ENCODE measurements at places on chromosomes 6 and 20.

- DNase-seq = no peak
These were observed 268.4 kb downstream of the SMOC2 start for GRCh38 chr6:168709390-168709789.

DNA sequence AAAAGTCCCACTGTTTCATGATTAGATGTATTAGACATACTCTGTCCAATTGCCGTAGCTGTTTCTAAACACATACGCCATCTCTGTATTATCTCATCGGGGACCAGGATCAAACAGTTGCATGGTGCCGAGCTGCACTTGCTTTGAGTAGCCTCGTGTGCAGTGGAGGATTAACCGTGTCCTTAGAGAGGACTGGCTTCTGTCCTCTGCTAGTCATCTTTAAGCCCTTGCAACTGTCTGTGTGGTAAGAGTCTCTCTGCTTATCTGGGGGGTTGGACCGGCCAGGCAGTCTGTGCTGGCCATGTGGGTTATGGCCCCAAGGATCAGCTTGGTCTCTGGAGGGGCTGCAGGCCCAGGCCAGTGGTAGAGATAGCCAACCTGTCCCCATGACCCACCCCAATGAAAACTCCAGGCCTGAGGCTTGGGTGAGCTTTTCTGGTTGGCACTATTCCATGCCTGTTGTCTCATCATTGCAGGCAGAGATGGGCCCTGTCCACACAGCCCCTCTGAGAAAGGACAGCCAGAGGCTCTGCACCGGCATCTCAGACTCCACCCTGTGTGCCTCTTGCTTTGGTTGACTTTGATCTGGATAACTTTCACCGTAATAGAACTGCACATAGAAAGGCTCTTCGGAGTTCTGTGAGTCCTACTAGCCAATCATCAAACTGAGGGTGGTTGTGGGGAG, 137.3 kb upstream of the SNX9 start:
- DNase-seq = no peak

DNA sequence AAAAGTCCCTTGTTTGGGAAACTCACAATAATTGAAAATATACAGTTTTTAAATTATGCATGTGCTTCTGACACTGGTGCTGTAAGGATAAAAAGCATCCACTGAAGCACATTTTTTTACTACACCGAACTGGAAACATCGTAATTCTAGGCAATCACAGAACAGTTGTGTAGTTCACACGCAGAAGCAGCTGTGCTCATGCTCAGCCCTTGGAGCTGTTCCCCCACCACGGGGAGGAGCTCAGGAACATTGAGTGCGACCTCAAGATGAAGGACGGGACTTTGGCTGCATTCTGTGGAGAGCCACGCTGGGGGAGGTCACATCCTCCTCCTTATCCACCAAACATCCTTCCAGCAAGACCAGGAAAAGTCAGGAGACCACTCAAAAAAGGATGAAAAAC, 466.3 kb upstream of the CDH4 start:
- DNase-seq = no peak

GRCh38 chr6:168533414-168533813, 92.4 kb downstream of the SMOC2 start:
- DNase-seq = no peak

DNA sequence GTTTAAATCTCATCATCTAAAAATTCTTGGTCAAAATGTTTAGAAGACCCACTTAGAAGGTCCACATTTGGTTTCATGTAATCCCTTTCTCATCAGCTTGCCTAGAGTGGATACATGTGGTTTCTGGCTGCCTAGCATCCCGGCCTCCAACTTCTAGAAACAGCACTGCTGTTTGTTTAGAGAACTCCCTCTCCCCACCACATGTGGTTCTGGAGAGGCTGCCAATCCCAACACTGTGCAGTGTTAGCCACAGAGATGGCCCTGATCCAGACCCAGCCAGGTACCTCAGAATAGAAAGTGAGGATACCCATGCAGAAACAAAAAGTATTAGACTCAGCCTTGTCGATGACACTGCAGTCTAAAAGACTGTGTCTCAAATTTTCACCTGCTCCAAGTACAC, 241.8 kb downstream of the BCKDHB start:
- DNase-seq = no peak

GRCh38 chr6:37704923-37705238, 7.2 kb upstream of the MDGA1 start:
- DNase-seq = no peak

- DNase-seq = no peak
These were observed 788.5 kb downstream of the C6orf118 start for GRCh38 chr6:164520916-164521315.

DNA sequence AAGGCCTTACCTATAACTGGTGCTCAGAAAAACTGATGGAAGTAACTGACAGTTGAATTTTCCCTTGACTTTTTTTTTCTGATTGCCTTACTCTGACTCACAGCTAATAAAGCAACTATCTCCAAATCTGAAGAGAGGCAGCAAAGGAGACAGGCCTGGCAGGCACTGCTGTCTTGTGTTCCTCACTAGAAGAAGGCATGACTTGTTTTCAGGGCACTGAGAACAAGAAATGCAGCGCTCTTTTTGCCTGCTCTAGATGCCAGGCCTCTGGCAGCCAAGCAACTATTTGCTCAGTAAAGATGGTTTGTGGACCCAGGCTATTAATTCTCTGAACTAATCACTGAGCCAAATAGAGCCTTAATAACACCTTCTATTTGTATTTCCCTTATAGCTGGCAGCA, 155.1 kb downstream of the PRDM13 start:
- DNase-seq = no peak

DNA sequence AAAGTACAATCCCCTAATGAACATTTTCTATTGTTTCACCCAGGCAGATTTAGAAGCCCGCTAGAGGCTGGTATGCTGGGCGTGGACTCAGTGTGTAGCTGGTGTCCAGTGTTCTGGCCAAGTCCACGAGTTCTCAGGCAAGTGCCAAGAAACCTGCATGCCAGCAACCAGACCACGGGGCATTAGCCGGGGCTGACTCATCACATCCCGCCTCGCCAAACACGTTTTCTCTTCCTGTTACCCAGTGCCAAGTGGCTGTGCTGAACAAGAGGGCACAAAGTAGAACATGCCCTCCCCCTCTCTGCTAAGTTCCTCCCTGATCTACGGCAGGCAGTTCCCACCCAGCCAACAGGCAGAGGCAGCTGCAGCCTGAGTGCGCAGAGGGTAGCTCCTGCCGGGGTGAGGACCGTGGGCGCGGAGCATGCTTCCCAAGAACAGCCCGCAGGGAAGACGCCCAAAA, 29.6 kb downstream of the RAMACL start:
- DNase-seq = no peak

DNA sequence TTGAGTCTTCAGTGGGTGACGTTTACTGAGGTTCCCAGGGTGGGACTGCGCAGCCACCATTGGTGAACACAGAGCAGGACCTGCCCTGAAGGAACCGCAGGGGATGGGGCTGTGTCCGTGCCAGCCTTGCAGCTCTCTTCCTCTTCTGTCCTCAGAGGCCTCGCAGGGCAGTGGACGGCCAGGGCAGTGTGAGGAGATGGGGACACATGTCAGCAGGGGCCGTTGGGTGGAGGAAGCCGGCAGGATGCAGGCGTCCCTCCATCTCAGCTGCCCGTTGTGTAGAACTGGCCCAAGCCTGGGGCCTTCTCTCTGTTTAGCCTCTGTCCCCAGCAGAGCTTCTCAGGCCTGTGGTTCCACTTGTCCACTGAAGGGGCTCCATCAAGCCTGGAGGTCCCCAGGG, 53.6 kb upstream of the SMOC2 start:
- DNase-seq = no peak

DNA sequence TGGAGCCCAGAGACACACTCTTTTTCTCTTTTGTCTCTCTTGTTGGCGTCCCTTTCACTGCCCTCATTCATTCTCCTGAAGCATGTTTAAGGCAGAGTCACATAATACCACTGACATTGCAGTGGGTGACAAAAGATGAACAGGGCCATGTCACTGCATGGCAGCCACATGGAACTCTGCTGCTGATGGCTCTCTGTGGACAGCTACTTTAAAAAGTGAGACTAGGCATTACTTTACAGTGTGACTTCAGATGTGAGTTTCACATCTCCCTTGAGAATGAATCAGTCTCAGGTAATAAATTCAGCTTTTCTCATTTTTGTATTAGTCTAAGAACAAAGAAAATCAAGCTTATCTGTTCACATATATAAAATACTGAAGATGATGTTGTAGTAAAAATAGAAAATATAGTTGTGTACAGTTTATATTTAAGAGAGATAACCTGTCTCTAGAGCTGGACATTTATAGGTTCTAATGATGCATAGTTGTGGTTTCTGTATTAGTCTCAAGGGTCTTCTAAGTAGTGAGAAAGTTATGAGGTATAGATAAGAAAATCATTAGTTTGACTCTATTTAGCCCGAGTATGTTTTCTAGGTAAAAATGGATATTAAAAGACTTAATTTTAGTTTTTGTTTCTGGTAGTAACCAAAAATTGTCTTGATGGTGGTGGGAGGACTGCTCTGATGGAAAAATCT, 6.1 kb downstream of the MRS2 start:
- no peak for DNase-seq

DNA sequence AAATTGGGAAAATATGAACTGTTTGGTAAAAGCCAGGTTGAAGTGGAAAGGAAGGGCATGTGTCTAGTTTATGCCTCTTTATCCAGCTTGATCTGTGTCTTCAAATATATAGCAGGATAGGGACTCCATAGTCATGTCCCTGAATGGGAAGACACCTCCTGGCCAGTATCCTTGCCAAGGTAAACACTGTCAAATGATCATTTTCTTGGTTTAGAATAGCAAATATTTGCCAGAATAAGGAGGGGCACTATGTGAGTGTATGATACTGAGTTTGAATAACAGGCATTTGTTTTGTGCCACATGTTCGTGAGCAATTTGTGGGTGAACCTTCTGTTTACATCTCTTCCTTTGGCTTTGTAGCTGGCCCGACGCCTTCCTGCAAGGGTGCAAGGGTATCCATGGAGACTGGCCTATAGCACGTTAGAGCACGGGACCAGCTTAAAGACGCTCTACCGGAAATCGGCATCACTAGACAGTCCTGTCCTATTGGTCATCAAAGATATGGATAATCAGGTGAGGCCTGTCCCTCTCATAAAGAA, 34.2 kb upstream of the HINT3 start:
- no peak for DNase-seq

- no peak for DNase-seq
These were observed 26.9 kb upstream of the CBLN4 start for GRCh38 chr20:56032251-56032650.

DNA sequence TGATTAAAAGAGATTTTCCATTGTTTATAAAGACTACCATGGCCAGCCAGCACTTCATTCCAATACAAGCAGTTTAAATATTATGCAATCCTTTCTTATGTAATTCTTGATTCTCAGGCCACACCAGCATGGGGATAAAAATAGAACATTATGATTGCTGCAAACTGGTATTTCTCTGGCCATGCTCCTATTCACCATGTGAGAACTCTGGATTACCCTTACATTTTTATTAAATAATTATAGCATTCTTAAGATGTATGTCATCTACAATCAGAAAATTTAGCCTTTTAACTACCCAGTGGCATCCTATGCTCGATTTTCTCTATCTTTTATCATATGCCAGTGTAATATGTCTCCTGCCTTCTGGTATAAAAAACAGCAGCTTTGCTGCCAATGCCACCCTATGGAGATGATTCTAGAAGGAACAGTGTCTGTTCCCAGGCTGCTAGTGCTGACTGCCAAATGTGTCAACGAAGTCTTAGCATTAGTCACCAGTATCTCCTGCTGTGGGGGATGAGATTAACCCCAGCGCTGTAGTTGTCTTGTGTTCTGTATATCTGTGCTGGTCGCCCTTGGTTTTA, 501.4 kb downstream of the BCKDHB start:
- DNase-seq = no peak

- no peak for DNase-seq
These were observed 759.7 kb downstream of the HDGFL1 start for GRCh38 chr6:23329086-23329485.

GRCh38 chr20:41234041-41234440, 83.5 kb downstream of the ZHX3 start:
- DNase-seq = no peak

- no peak for DNase-seq
These were observed 236.0 kb upstream of the SGK1 start for GRCh38 chr6:134553936-134554335.

GRCh38 chr6:138544501-138544900, 45.2 kb upstream of the NHSL1 start:
- DNase-seq = no peak

GRCh38 chr20:47216819-47217410, 139.6 kb downstream of the ZMYND8 start:
- no peak for DNase-seq

- DNase-seq = no peak
These were observed 128.7 kb upstream of the MLIP start for GRCh38 chr6:53982366-53983050.

DNA sequence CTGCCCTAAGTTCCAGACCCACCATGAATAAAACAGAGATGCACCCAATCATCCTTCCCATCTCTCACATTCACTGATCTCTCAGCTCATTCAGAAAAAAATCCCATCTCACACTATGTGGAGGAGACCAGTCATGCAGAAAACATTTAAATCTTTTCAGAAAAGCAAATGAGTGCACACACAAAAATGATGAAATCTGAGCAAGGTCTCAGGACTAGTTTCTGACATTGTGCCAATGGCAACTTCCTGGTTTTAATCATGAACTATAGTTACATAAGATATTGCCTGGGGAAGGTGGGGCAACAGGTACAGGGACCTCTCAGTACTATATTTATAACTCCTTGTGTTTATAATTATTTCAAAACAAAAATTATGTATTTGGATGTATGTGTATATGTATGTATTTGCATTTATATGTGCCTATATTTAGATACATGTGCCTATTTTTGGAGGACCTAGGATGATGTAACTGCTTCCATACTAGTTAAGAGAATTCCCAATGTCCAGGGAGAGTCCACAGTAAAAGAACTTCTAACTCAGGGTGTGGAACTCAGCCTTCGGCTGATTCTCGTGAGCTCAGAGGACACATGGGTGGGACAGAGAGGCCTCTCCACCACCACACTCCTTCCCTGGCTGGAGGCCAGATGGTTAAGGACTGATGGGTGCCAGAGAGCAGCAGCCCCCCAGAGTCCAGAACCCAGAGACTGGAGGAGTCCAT, 71.7 kb upstream of the MAP3K4 start:
- no peak for DNase-seq

DNA sequence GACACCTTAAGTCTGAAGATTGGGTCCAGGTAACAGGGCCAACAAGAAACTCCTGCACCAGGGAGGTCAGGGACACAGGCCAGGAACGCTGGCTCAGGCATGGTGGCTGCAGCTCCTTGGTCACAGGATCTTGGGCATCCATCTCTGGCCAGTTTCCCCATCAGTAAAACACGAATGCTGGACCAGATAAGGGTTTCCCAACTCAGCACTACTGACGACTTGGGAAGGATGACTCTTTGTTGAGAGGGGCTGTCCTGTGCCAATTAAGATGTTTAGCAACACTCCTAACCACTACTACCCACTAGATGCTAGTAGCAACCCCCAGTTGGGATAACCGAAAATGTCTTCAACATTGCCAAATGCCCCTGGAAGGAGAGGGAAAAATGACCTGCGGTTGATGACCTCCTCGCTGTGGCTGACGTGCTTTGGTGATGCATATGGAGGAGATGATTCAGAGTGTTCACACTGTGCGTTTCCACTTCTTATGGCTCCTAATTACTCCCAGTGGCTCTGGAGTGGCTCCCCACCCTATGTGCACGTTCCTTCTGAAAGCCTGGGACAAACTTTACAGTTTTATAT, 261.9 kb downstream of the CDH26 start:
- no peak for DNase-seq

All from activated CD4-positive, alpha-beta T cell treated with anti-CD3 and anti-CD28 coated beads for 1 hour (primary cell).